ENCODE measurements at places on chromosomes 1 and 21.

- no peak for DNase-seq
Measured at GRCh38 chr1:202585590-202585933, 124.7 kb downstream of the SYT2 start.

DNA sequence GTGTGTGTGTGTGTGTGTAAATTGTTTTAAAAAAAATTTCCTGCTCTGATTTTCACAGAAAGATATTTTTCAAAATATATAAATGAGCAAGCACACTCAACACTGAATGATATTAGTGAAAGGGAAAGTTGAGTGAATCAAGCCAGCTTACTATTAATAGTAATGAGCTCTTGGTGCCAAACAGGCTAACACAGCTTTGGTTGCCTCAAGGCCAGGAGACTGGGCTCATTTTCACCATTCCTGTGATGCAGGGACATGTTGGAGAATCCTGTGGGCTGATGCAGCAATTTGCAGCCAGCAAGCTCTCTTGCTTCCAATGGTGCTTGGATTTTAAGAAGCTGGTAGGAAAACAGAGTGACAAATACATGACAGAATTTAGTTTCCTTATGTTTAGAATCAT is 30.2 kb downstream of the PLA2G4A start:
- peak; percentile 75 for DNase-seq

GRCh38 chr21:38080888-38081287 is 164.6 kb upstream of the KCNJ6 start:
- no peak for DNase-seq

DNA sequence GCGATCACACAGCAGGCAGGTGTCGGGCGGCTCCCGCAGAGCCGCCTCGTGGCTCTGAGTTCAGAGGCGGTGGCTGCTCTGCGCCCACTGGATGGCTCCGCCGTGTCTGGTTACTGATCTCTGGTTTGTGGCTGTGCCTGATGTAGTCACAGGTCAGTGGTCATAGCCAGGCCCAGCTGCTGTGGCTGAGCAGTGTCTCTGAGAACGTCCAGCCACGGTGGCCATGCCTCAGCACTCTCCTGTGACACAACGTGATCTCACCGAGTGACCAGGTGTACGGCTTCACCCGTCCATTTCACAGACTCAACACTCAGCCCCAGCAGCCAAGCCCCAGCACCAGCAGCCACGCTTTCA is 61.2 kb downstream of the KCNN3 start:
- no peak for DNase-seq

GRCh38 chr1:222653178-222653827 is 35.4 kb downstream of the MIA3 start:
- no peak for DNase-seq

DNA sequence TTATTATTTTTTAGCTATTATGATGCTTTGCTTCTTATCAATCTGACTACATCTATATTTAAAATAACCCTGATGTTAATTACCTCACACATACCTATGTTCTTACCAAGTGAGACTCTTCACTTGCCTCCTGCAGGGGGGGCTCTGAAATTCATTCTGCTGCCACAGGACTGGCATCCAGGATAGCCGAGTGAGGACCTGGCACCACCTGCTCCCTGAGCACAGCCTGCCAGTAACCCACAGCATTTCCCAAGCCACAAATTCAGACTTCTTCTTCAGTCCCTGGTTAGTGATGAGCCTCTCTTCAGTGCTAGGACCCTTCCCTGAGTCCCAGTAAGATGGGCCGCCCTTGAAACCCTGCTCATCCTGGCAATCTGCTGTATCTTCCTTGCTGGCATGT is 296.5 kb upstream of the PLXNA2 start:
- no peak for DNase-seq

GRCh38 chr1:2848006-2848670 is 46.6 kb upstream of the TTC34 start:
- no peak for DNase-seq

DNA sequence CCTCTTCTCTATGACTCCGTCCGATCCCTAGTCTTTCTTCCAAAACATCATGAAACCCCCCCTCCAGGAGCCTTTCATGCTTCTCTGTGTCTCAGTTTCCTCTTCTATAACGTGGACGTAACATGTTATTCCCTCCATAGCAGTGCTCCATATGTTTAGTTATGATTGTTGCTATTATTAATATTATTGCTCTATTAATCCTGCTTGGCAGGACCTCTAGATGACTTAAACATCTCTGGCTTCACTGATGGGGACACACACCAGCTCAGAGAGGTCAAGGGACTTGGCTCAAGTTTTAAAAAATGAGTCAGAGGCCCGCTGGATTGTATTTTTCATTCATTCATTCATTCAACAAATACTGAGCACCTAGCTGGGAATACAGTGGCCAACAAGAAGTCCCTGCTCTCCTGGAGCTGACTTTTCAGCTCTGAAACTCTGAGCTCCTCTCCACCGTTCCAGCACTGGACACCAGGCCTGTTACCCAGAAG is 404 bp upstream of the CPLANE2 start:
- DNase-seq = no peak

GRCh38 chr1:110309139-110309538 is 30.0 kb upstream of the RBM15 start:
- no peak for DNase-seq

DNA sequence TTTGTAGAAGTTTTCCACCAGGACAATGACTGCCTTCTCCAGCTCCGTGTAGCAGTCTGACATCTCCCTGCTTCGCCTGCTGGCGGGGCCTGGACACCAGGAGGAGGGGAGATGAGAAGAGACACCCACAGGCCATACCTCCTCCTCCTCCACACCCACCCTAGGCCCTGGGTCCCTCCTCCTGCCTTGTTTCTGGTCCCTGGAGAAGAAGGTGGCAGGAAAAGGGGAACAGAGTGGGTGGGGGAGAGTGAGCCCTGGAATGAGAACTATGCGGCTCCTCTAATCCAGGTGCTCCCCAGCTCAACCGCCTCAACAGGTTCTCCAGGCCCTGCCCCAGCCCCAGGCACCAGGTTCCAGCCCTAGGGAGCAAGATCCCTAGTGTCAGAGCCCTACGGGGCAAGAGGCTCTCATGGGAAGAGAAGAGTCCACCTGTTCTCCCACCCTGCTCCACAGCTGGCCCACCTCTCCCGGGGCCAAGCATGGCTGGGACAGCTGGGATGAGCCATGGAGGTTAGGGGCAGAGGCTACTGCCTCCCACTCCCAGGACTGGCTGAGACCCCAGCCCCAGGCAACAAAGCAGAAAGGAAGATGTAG is 4.8 kb downstream of the S100A16 start:
- no peak for DNase-seq

GRCh38 chr1:205858141-205858961 is 8.4 kb upstream of the PM20D1 start:
- DNase-seq = no peak

DNA sequence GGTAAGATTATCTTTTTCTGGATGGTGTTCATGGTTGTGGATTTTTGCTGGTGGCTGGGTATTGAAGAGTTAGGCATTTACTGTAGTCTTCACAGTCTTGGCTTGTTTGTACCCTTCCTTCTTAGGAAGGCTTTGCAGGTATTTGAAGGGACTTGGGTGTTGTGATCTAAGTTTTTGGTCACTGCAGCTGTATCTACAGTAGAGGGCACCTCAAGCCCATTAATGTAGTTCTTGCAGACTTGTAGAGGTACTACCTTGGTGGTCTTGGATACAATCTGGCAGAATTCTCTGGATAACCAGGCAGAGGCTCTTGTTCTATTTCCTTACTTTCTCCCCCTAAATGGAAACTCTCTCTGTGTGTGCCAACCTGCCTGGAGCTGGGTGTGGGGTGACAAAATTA is 155.8 kb upstream of the BRINP3 start:
- DNase-seq = no peak

DNA sequence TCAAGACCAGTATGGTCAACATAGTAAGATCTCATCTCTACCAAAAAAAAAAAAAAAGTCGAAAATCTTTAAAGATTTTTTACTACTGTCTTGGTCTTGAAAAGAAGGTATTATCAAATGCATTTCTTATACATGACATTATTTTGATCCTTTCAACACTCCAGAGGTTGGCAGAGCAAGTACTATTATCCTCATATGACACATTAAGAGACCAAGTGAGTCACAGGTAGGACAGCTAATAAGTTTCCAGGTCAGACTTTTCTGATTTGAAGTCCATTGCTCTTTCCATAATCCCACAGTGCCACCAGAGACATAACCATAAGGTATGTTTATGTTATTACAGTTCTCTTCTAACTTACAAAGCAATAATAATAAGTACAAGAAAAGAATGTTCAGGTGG is 15.2 kb downstream of the DBT start:
- no peak for DNase-seq

GRCh38 chr1:146035048-146035423 is 13.5 kb upstream of the HJV start:
- DNase-seq = no peak

DNA sequence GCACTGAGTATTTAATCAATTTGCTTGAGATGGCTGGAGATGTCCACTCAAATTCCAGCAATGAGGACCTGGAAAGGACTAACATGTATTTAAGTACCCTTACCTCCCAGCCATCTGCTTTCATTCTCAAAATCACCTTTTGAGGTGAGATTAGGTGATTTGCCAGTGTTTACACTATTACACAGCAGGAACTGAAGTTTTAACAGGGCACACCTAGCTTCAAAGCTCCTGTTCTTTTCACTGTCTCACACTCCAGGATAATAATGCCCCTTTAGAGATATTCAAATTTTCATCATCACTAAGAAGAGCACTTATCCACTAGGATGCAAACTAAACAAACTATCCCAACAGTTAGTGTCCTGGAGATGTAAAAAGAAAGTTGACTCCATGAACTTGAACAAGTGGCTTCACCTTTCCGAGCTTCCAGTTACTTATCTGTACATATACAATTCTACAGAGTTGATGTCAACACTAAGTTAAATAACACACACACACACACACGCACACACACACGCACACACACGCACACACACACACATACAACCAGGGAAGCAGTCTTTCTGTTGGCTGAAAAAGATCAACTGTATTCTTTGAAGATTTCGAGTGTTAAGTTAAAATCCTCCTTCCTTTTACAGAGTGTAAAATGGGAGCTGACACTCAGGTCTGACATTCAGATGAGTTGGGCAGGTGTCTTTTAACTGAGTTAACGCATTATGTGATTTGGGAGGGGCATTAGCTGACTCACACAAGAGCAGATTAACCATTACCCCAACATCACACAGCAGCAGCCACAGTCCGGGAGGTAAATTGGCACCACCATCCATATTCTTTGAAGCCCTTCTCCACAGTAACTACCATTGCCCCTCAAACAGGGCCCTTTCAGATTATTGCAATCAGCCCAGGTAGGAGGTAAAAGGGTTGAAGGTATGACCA is 15.5 kb upstream of the JAK1 start:
- DNase-seq = no peak

DNA sequence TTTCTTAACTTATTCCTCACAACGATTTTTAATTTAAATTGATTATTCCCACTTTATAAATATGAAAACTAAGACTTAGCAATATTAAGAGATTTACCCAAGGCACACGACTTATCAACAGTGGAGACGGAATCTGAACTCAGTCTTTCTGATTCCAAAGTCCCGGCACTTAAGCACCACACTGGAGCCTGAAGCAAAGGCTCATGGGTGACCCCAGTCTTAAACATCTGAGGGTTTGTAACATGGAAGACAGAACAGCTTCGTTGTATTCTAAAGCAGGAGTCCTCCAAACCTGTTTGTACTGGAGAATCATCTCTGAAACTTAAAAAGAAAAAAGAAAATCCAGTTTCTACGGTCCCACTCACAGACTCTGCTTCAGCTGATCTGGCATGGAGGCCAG is 519.5 kb downstream of the SMYD3 start:
- no peak for DNase-seq

- DNase-seq = no peak
Measured at GRCh38 chr1:57024428-57024827, 58.6 kb upstream of the C8B start.

GRCh38 chr1:78665809-78666208 is 16.2 kb downstream of the IFI44 start:
- DNase-seq = no peak

DNA sequence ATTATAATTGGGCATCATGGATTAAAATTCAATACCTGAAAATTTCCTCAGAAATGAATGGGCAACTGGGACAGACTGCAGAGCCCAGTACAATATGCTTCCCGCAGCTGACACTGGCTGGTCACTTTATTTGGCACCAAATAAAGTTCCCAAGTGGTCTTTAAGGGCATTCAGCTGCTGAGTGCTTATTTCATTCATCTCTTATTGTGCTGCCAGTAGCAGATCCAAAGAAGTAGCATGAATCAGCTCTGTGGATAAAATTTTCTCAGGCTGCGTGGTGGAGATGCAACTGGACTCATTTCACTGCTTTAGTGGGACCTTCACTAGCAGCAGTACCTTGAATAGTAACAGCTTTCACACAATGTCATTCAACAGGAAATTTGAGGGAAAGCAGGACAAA is 226.3 kb upstream of the ADGRL2 start:
- DNase-seq = no peak

DNA sequence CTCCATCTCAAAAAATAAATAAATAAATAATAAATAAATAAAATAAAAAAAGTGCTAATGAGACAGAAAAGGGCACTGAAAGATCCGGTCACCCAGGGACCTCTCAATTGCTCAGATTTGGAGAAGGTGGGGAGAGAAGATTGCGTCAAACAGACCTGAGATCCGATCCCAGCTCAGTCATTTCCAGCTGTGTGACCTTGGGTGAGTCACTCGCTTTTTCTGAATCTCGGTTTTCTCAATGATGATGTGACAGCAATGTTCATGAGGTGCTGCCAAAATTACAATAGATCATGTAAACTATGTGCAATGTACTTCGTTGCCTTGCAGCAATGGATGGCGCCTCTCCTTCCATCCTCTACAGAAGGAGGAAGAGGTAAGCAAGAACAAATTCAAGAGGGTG is 11.1 kb upstream of the MEF2D start:
- no peak for DNase-seq

- DNase-seq = no peak
Measured at GRCh38 chr1:245585252-245585959, 430.6 kb downstream of the KIF26B start.

GRCh38 chr21:27804515-27804914 is 837.6 kb upstream of the ADAMTS5 start:
- DNase-seq = no peak

GRCh38 chr21:29299916-29300806 is 1.4 kb downstream of the BACH1 start:
- no peak for DNase-seq

- DNase-seq = no peak
Measured at GRCh38 chr1:113898241-113898814, 6.3 kb downstream of the AP4B1 start.

DNA sequence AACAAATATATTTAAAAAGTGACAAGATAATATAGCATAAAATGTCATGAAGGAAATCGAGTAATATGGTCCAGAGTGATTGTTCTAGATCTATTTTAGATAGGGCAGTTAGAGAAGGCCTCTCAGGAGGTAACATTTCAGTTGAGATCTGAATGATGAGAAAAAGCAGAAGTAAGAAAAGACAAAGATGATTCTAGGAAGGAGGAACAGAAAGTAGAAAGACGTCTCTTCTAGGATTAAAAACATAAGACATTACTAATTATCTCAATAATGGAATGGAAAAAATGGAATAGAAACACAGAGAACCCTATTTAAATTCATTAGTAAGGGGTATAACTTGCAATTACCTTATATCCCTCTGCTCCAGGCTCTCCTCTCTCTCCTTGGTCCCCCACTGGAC is 130.0 kb upstream of the ZNHIT6 start:
- DNase-seq = no peak
